ENCODE measurements at places on chromosomes 11 and 22.

DNA sequence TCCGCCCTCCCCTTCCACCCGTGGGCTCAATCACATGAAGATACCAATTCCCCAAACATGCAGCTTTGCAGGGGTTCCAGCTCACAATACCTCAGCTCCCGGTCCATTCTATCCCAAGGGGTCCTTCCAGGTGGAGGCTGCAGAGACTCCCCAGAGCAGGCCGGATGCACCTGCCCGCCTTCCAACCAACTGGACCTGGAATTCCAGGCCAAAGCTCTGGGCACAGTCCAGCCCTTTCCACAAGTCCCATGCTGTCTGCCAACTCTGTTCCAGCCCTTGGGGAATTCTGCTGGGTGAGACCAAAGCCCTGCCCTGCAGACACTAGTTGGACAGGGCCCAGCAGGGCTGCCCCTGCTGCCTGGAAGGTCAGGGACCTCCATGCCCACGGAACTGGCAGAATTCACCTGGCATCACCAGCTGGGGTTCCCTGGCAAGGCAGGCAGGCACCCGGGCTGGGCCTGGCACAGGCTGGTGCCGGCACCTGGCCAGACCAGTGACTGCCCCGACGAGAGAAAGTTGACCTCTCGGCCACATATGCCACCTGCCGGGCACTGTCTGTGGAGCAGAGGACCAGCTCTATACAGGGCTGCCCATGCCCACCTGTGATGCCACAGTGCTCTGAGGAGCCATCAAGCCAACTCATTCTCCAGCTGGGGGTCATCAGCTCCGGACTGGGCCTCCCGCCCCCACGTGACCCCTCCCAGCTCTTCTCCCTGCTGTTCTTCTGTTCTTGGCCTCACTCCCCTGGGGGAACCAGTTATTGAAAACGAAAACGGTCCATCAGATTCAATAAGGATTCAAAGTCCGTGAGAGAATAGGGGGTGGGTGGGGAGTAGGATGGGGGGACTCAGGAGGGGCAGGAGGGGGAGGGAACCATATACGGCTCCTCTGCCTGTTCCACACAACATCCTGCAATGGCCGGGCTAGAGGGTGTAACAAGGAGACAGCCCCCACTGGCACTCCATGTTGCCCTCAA lies 4.7 kb downstream of the SYT7 start:
- no peak for DNase-seq

GRCh38 chr11:7511401-7511800 lies 2.4 kb upstream of the PPFIBP2 start:
- no peak for DNase-seq

DNA sequence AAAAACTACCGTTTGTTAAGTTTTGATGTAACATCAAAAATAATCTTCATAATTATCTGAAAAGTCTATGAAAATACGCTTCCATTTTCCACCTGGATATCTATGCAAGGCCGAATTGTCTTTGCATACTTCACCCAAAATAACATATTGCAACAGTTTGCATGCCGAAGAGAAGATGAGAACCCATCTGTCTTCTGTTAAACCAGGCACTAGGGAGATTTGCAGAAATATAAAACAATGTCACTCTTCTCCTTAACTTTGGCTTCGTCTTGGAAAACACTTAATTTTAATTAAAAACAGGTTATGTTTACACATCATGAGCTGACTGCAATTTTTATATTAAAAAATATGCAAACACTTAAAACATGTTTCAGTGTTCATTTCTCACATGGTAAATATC lies 1325.8 kb downstream of the TBC1D22A start:
- DNase-seq: no peak

- DNase-seq: no peak
Observed at GRCh38 chr22:34113381-34113780, 193.1 kb upstream of the LARGE1 start.

- no peak for DNase-seq
Observed at GRCh38 chr22:27714068-27714467, 87.5 kb downstream of the MN1 start.

GRCh38 chr22:32509045-32509444 lies 34.4 kb downstream of the FBXO7 start:
- DNase-seq: no peak

- DNase-seq: no peak
Observed at GRCh38 chr11:1310772-1311468, 1.5 kb upstream of the TOLLIP start.

GRCh38 chr22:17578136-17578754 lies 14.9 kb downstream of the SLC25A18 start:
- no peak for DNase-seq

DNA sequence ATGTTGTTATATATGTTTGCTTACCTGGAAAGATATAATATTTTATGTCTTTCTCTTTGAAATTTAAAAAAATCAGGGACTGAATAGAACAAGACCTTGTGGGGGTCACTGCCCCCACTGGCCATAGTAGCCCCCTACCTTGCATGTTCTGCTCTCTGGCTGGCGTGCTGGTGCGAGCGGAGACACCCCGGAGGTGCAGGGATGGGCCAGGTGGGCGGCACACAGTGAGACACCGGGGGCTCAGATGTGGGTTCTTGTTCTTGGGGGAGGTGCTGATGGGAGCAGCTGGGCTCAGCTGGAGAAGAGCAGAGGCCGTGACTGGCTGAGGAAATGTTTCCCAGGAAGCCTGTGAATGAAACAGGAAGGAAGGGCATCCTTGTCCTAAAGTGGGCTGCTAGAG lies 20.2 kb downstream of the GAB4 start:
- no peak for DNase-seq

- DNase-seq: no peak
Observed at GRCh38 chr22:30408388-30409102, 11.7 kb downstream of the SEC14L2 start.

DNA sequence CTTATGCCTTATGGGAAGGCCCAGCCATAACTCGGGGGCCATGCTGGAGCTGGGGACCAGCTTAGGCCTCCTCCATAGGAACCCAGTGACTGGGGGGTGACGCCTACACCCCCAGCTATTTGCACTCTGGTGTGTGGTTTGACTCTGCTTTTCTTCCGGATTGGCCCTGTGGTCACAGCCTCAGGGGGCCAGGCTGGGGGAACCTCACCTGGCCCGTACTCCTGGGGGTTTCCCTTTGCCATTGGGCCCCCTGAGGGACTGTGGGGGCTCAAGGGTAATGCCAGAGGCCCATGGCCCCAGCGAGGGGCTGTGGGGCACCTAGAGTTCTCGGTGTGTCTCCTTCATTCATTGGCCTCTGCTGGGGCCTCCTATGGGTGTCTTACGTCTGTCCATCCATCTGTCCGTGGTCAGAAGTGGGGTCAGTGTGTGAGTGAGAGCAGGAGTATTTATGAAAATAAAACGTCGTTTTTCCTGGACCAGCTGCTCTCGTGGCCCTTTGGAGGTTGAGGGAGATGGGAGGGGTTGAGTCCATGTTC lies 6.3 kb upstream of the SH3BP1 start:
- no peak for DNase-seq

DNA sequence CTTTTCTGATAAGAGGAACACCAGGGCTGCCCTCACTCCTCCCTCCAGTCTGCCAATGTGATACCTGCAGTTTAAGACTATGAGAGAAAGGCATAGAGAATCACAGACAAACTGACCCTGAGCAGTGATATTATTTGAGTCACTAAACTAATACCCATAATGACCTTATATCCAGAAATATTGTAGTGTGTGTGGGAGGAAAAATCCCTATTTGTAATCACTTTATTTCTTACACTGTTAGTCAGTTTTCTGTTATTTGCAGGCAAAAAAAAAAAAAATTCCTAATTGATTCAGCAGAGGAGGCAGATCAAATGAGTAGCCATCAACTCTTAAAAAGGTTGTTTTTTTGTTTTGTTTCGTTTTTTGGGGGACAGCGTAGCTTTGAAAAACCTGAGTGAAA lies 82.5 kb downstream of the MAML2 start:
- no peak for DNase-seq

DNA sequence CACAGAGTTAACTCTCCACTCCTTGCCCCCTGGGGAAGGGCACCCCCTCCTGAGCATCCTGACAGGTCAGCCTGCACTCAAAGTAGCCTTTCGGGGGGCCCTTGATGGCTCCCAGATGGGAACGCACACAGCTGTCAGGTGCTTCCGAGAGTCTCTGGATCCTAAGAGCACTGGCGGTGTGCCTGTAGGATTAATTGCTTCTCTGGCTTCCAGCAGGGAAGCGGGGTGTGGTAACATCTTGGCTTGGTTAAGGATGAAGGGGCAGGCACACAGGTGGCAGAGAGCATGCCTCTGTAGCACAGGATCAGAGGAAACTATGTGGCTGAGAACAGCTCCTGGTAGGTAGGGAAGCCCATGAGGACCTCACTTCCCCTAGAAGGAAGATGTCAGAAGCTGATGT lies 199.8 kb downstream of the MIAT start:
- DNase-seq: no peak

GRCh38 chr22:22855617-22856308 lies 31.9 kb upstream of the IGLL5 start:
- DNase-seq: no peak

DNA sequence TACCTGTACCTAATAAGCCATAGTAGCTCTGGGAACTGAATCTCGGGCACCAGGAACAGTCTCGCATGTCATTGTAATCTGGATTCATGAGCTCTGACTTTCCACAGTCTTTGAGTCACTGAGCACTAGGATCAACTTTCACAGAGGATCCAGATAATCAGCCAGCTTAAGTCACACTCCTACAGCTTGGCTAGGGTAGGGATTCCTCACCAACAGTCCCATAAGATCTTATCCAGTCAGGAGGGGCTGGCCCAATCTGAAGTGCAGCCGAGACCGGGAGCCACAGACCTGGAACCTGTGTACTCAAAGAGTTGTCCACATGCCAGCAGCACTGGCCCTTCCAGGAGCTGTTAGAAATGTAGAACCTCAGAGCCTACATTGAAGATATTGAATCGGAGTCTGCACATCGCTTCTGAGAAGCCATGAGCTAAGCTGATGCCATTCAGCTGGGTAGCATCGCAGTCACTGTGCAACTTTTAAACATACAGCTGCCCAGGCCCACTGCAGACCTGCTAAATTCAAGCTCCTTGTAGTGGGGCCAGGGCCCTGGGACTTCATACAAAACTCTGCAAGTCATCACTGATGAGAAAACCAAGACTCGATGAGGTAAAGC lies 538.8 kb upstream of the B3GAT1 start:
- peak; percentile 10 for DNase-seq

- no peak for DNase-seq
Observed at GRCh38 chr11:5289696-5290095, 12.1 kb downstream of the OR51B4 start.

- no peak for DNase-seq
Observed at GRCh38 chr11:422249-422656, 7.5 kb upstream of the SIGIRR start.

DNA sequence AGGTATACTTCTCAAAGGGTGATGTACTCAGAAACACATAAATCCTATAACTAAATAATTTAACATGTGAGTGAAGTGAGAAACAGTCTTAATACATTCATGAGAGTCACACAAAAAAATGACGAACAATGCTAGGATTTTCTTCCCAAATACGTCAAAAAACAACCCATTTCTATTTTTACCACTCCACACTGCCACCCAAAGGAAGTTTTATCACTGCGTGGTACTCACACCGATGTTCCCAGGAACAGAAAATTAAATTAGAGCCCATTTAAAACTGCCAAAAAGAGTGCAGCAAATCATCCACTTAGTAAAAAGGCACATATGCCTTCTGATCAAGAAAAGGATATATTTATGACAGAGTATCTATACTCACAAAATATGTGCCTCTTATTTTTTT lies 710.9 kb upstream of the FAT3 start:
- DNase-seq: no peak

DNA sequence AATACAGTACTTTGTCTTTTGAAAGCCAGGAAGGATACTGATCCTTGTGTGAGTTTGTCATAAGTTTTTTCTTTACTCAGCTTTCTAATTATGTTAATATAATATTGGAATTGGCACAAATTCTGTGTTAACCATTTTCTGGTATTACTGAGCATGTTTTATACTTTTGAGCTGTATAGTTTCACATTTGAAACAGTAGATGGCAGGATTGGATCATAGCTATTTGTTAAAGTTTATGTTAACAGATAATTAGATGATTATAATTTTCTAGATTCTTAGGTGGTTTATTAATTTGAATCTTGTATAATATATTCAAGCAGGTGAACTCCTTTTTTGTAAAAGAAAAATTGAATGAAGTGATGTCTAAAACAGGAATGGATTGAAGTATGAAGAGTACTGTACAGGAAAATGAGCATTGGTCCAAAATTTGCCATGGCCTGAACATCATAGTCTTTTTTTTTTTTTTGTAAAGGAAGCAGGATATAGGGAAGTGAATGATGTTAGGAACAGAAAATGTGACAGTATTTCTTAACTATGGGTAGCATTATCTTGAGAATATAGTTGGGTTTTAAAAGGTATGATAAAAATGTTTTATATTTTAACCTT lies 102.0 kb downstream of the CYP2R1 start:
- peak; percentile 59 for DNase-seq

GRCh38 chr11:111018566-111018965 lies 227.0 kb upstream of the POU2AF2 start:
- DNase-seq: no peak

DNA sequence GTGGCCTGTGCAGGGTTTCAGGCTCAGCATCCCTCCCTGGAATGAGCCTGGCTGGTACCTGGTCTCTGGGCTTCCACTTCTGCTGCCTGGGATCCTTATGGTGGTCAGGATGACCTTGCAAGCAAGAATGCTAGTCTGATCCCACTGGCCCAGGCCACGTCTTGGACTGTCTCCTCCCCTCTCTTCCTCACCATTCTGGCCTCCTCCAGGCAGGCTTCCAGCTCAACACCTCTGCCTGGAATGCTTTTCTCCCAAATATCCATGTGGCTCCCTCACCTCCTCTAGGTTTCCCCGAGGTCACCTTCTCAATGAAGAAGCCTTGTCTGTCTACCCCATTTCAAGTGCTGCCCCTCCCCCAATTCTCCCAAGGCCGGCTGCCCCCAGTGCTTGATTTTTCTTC lies 39.4 kb upstream of the ALX4 start:
- DNase-seq: no peak

GRCh38 chr11:130076778-130077481 lies 7.2 kb downstream of the APLP2 start:
- no peak for DNase-seq

- DNase-seq: no peak
Observed at GRCh38 chr22:19900707-19901436, 40.7 kb upstream of the COMT start.

- no peak for DNase-seq
Observed at GRCh38 chr11:97732011-97732632, 1288.6 kb upstream of the CNTN5 start.

DNA sequence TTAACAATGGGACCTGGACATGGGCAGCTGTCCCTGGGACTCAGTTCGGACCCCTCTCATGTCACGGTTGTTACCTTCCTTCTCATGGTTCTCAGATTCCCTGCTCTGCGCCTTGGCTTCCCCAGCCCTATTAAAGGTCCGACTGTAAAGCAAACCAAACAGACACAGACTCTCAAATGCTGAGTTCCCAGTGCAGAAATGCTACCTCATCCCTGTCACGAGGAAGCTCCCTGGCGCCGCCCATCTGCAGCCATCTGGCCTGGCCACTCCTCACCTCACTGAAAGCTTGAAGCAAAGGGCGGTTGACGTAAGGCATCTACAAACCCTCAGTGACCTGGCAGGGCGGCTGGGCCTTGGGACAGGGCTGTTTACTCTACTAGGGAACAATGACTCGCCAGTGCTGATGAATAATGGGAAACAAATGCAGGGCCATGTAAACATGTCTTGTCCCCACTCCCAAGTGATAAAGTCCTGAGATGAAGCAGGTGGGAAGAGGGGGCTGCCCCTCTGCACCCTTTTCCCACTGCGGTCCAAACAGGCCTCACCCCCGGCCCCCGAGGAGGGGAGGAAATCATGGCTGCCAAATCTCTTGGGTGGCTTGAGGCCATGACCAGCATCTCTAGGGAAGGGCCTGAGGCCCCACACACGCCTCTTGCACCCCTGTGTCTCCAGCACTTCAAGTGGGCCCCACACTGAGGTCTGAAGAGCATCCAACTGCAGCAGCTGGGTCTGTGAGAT lies 49.3 kb downstream of the SCUBE1 start:
- peak; percentile 59 for DNase-seq

Data from kidney capillary endothelial cell (primary cell).